CD4-positive, alpha-beta T cell treated with Interferon gamma for 1 hour (primary cell): ENCODE measurements at places on chromosomes 4 and X.

GRCh38 chrX:4382273-4382672, 668.8 kb upstream of the PRKX start:
- DNase-seq, result no peak

DNA sequence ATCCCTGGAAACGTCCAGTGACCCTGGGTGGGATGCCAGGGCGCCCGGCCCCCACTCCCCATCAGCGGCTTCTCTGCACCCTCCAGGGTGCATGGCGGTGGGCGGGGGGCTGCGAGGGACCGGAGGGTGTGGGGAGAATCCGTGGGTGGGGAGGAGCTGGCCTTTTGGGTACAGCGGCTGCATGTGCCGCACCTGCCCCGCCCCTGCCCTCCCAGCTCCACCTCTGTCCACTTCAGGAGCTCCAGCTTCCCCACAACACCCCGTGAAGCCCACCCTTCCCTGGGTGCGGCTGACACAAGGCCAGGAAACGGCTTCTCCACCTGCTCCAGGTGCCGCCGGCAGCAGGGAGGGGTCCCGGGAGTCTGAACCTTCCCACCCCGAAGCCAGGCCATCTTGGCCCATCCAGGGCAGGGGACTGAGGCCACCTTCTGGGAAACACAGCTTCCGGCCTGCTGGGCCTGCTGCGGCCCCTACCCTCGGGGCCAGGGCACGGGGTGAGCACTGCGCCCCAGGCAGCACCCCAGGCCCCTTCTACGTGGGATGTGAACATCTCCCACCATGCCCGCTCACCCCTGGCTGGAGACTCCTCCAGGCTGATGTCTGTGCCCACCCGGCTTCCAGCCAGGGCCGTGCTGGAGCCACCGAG, 34.6 kb downstream of the CPLX1 start:
- DNase-seq, result no peak

- DNase-seq, result no peak
These were observed 54.3 kb upstream of the MAGEB2 start for GRCh38 chrX:30161043-30161442.

DNA sequence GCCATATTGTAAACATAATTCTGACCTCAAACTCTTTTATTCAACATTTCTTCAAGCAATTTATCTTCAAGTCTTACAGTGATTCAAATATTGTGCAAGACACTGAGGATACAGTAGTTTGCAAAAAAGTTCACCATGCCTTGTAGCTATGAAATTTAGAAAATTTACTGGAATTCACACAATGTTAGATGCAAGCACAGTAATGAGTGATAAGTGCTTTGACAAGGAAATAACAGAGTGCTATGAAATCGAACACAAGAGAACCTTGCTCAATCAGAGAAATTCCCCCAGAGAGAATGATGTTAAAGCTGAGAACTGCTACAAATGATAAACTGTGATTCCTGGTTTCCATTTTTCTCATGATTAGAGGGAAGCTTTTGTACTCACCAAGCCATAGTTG, 952.9 kb downstream of the FAT4 start:
- no peak for DNase-seq

DNA sequence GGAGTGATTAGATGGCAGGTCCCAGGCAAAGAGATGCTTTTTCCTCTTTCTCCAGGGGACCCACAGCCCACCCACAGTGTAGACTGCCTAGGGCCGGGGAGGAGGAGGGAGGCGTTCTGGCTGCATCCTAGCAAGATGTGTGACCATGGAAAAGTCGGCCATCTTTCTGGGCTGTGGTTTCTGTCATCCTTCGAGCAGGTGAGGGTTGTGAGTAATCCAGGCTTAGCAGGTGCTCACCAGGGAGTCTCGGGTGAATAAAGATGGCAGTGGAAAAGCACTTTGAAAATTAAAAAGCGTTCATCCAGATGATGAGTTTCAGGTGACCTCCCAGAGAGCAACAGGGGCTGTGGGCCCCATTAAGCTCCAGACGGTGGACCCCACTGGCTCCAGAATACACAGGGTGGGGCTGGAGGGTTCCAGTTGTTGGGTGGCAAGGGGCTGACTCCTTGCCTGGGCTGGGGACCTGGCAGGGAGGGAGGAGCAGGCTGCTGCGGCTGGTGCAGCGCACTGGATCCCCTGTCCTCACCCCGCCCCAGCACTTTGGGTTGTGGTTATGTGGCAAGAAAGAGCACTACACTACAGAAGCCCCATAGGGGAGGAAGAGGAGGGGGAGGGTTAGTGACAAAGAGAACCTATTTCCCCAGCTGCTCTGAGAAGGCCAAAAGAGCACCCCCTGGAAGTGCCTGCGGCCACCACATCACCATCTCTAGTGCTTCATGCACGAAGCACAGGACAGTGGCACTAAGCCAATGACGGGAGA, 23.7 kb downstream of the ELF4 start:
- peak; percentile 70 for DNase-seq

- no peak for DNase-seq
These were observed 136.5 kb downstream of the KDM6A start for GRCh38 chrX:45009371-45010000.

DNA sequence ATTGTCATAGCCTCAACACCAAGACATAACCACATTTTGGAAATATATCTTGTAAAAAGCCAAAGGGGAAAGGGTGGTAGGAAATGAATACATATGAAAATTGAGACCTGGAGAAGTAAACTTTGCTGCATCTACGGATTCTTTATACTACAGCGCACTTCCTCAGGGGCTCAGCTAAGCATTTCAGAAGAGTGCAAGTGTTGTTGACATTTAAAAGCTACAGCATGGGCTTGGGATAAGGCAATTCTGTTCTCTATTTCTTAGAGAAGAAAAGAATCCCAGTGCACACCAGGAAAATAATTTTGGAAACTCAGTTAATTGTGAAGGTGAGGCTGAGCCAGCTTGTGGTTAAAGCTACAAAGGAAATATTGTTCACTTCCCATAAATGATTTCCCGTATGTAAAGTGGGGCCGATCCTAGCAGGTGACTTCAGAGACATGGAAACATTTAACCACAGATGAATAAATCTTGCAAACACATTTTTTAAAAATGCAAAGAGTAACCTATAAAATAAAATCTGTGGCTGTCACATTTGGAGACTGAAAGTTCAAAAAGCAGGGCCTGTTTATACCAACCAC, 12.6 kb upstream of the GBA3 start:
- DNase-seq, result no peak
